Activated B cell treated with CpG ODN at 0.5 μM for 24 hours (primary cell): ENCODE measurements at places on chromosomes 7 and 10. TPM values are rescaled to one million over a fixed set of nuclear protein-coding genes. Genes with fewer than 3 reads are reported as not detected.

- no peak for DNase-seq
These were observed 37.0 kb downstream of the PPP2R2D start for GRCh38 chr10:131937836-131938235.

DNA sequence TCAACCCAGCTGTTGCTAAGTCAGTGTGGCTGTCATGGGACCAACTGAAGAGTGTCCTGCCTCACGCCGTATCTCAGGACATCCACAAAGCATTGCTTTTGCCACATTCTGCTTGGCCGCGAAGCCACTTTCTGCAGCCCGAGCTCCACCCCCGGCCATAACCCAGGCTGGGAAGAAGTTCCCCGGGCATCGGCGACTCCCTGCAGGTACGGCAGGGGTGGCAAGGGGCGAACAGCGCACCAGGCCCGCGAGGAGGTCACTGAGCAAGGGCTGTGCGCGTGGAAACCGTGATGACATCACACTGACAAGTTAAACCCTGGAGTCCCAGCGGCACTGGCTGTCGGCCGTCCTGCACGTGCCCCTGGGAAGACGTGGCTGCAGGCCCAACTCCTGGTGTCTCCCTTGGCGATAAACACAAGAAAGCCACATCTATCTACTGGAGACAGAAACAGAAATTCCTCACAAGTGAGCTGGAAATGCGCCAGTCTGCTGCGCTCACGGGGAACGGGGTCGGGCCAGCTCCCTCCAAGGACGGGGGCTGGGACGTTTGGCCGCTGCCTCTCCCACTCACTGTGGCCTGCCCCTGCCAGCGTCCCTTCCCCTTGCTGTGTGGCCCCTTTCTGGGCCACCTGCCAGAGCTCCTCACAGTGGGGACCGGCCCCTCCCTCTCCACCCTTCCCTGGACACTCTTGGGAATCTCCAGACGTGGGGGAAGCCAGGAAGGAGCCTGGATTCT is 326.3 kb downstream of the DNAJB6 start:
- no peak for DNase-seq

DNA sequence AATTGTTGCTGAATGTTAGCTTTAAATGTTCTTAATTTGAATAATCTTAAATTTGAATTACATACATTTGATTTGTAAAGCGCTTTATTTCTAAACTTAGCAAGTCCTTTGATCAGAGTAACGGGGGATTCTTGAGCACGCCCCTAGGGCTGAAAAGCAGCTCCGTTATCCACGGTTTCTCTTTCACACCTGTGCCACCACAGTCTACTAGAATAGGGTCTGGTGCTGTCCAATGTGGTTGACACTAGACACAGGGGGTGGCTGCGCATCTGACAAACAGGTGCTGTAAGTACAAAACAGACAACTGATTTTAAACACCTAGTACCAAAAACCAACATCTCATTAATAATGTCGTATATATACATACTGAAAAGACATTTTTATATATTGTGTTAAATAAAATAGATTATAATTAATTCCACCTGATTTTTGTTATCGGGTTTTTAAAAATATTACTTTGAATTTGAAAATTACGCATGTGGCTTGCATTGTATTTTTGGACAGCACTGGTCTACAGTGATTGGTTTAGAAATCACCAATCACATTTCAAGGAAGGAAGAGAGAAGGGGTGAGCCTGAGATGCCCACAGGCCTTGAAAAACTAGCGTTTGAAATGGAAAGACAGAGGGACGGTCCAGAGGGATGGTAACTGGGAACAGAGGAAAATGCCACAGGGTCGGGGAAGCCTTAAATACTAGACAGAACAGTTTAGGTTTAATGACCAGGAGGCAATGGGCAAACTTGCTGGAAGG is 7.3 kb downstream of the SEPHS1 start:
- no peak for DNase-seq

The PRSS2 gene
- total RNA-seq, result not detected in 2 replicates

DNA sequence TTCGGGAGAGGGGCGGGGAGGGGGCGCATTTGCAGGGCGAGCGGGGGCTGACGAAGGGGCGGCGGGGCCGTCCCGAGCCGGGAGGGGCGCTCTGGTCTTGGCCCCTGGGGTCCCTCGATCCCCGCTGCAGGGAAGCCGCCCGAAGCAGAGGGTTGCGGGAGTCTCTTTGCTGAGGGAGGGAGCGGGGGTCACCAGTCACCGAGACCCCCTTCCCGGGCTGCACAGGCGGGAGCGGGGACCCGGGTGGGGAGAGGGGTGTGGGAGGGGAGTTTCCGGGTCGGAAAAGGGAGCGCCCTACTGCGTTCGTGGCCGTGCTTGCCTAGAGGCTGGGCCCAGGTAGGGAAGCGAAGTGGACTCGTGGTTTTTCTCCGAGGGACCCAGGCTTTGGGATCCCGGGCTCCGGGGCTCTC is 422 bp downstream of the AP1S1 start:
- DNase-seq, result no peak

The TUBGCP2 gene
- total RNA-seq, result 58.6 and 66.7 TPM in 2 replicates

The GIMAP2 gene
- total RNA-seq, result 19.5 and 21.7 TPM in 2 replicates

- no peak for DNase-seq
These were observed 16.5 kb downstream of the ARPC1B start for GRCh38 chr7:99390941-99391602.
